Hypothalamus (tissue), 51 donors: ENCODE measurements at places on chromosomes 2 and 18.

DNA sequence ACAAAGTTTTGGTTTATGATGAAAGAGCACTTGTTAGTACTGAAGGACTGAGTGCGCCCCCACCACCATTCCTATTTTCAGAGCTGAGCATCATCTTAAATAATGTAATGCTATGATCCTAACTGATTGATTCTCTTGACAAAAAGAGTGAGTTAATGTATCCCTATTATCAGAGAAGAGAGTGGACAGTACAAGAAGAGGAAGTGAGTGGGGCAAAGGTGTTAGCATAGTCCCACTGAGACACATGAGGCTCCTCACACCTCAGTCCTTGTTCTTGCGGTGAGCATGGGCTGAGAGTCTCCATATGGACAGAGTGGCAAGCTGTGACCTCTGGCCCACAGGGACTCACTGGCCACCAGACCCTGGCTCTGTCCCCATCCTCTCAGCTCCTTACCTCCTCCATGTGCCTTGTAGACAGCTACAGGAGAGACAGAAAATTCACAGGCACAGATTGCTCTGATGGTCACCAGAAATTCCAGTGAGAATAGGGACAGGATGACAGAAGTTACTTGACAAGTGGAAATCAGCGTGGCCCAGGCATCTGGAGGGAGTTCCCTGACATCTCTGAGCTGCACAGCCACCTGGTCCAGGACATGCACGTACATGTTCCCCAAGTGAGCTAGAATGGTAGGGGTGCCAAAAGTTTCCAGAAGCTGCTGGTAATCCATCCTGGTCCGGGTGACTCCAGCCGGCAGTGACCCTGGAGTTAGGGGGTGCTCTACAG lies 32.6 kb downstream of the NAPG start:
- no peak for DNase-seq

GRCh38 chr2:107553539-107553938 lies 273.2 kb upstream of the RGPD4 start:
- no peak for DNase-seq

DNA sequence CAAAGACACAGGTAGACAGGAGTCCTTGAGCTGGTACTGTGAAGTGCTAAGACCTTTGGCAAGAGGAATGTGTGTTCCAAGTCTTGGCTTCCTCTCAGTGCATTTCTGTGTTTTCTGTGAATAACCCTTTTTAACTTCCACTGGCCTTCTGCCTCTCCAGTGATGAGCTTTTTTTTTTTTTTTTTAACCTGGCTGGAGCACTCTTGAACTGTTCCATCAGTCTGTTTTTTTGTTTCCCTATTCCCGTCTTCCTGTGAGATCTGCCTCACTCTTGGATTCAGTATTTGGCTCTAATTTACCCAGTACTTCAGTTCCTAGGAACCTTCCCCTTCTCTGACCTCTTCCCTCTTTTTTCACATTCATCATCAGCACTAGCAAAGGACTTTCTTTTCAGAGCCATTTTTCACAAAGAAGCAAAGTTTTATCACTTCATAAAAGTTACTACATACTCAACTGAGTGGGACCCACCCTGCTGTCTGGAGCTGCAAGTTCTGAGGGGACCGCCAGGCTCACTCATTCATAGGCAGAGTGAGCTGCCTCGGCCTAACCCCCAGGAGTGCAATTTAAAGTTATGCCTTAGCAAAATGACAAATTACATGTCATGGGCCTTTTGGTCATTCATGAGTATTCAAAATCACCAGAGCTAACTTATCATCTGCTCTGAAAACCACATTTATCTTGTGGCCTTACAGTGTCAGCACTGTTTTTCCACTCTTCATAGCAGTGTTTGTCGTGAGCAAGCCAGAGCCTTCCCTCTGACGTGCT lies 126.9 kb upstream of the DAPL1 start:
- no peak for DNase-seq

GRCh38 chr18:55407191-55407590 lies 180.8 kb downstream of the TCF4 start:
- no peak for DNase-seq

GRCh38 chr2:10161961-10162441 lies 39.5 kb downstream of the RRM2 start:
- DNase-seq = no peak

DNA sequence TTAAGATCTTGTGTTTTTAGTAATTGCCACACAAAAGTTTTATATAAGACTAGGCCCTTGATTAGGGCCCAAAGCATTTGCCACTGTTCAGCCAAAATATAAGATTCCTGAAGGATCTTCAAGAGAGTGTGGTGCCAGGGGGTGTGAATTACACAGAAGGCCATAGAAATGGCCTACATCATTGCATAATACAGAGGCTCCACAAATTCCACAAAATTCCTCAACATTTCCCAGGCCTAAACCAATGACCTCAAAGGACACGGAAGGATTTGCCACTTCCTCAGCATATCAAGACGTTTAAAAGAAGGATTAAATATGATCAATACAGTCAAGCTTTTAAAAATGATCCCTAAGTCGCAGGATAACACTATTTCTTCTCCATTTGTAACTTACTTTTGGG lies 24.1 kb downstream of the COL6A3 start:
- DNase-seq = no peak

DNA sequence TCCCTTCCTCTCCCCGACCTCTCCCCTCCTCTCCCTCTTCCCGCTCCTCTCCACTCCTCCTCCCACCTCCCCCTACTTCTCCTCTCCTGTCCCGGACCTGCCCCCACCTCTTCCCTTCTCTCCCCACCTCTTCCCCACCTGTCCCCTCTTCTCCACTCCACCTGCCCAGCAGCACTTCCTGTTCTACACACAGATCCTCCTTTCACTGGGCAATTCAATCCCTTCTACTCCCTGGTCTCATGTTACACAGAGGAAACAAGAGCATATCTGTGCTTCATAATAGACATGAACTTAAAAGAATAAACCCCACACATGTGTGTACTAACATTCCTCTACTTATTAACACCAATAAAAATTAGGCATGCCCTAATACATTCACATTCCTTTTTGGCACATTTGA lies 34.8 kb downstream of the TIMM21 start:
- no peak for DNase-seq

DNA sequence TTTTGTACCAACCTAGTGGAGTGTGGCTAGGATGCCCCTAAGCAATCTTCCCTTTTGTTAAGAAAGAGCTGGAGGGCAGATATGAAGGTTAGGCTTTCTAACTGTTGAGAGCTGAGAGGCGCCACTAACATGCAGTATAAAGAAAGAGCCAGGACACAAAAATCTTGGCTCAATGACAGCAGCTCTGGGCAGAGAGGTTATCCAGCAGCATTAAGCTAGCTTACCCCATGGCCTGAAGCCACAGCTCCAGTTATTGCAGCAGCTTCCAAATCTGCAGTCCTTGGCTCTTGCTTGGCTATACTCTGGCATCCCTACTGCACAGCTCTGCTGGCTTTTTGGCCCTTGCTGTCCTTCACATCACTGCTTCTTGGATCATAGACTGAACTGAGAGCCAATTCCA lies 213.4 kb downstream of the GPD2 start:
- DNase-seq = no peak
